ENCODE measurements at places on chromosomes 1 and 21.

DNA sequence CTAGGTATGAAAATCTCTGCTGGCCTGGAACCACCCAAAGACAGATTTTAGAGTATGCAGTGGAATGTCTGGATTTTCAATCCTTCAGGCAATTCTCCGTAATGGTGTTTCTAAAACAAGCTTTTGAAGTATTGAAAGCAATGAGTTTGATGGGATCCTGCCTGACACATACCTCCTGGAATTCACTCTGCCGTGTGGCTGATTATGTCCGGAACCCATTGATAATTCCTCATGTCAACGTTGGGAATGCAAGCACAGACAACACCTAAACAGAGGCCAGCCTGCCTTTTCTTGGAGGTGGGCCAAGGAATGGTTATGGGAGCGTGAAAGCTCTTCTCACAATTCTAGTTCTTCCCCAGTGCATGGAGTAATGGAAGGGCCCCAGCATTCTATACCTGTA, 168.9 kb upstream of the HMCN1 start:
- no peak for DNase-seq

DNA sequence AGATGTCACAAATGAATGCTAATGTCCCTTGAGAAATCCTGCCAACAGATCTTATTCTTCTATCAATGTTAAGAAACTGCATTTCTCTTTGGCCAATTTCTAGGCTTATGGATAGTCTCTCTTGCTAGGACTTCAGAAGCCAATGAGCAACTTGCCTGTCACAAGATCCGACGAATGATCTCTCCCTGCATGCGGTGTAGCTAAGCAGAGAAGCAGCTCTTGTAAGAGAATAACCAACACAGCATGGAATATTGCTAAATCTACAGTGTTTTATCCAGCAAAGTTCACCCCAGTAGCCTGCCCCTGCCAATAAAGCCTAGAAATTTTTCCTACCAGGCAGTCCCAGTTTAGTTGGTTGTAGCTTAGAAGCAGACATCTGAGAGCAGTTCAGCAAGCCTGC, 2.1 kb upstream of the SLC44A5 start:
- DNase-seq: no peak

DNA sequence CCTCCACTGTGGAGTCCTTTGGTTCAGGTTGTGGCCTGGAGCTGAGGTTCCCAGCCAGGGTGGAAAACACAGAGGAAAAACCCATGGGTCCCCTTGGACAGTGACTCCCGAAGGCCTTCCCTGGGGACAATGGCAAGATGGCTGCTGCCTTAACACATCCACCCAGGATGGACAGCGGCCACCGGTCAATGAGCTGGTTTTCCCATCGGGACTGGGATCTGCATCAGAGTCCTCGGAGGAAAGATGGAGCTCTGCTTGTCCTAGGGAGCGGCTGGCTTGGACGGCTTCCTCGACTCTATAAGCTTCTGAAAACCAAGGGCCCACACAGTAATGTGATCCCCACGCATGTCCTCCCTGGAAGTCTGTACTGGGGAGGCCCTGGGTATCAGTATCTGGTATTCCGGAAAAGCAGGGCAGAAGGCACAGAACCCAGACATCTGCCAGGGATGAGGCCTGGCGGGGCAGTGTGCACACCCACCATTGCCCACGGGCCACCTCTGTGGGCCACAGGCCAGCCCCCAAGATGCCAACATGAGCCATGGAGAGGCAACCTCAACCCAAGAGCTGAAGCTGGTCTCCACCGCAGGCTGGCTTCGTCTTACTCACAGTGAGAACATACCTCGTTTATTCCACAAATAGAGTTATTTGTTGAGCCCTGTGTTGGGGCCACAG, 94.7 kb upstream of the VAMP3 start:
- no peak for DNase-seq

GRCh38 chr1:55503663-55504305, 288.6 kb upstream of the USP24 start:
- DNase-seq: no peak

- DNase-seq: no peak
Observed at GRCh38 chr21:45074048-45074817, at the start of gene ADARB1. Gene ADARB1, plus strand, starts transcription at chr21:45074580. Its CDS starts 97,077 bp downstream, at chr21:45171657.

GRCh38 chr1:164673584-164674214, 114.7 kb downstream of the PBX1 start:
- no peak for DNase-seq

GRCh38 chr1:203207751-203208150, 21.2 kb upstream of the CHI3L1 start:
- DNase-seq: no peak

GRCh38 chr21:15219894-15220293, 155.1 kb upstream of the NRIP1 start:
- no peak for DNase-seq

DNA sequence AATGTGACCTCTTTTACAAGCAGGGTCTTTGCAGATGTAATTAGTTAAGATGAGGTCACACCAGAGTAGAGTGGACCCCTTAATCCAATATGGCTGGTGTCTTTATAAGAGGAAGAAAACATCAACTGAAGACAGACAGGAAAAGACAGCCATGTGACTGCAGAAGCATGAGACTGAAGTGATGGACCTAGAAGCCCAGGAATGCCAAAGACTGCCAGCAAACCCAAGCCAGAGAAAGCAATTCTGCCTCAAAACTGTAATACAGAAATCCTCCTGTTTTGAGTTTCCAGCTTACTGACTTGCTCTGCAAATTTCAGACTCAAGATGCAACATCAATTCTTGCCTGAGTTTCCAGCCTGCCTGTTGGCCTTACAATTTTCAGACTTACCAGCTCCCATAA, 17.3 kb downstream of the ENAH start:
- DNase-seq: no peak

GRCh38 chr1:153795934-153796785, 21.0 kb downstream of the SLC27A3 start:
- no peak for DNase-seq

DNA sequence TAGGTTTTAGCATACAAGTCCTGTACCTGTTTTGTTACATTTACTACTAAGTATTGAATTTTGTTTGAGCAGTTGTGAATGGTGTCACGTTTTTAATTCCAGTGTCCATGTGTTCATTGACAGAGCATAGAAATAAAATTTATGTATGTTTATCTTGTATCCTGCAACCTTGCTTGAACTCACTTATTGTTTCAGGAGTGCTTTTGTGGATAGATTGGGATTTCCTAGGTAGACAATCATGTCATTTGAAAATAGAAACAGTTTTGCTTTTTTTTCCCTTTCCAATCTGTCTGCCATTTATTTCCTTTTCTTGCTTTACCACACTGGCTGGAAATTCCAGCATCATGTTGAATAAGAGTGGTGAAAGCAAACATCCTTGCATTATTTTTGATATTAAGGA, 15.0 kb upstream of the ABCG1 start:
- DNase-seq: no peak

- no peak for DNase-seq
Observed at GRCh38 chr1:154497026-154497806, 4.8 kb upstream of the TDRD10 start.

DNA sequence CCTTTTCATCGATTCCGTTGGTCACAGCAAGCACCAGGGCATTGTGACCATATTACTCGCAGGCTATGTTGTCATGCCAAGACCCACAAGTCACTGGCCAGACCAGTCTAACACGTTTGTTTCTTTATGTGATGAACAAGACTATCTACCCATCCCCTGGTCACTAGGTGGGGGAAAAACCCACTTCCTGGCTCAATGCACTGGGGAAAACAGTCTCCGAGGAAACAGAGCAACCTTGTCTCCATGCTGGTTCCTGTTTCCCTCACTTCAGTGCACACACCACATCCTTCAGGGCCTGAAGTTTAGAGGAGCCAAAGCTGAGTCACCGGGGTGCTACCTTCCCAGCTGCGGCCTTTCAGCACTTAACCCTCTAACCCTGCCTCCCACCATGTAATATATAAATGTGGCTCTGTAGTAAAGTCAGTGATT, 20.9 kb downstream of the ERICH3 start:
- DNase-seq: no peak

DNA sequence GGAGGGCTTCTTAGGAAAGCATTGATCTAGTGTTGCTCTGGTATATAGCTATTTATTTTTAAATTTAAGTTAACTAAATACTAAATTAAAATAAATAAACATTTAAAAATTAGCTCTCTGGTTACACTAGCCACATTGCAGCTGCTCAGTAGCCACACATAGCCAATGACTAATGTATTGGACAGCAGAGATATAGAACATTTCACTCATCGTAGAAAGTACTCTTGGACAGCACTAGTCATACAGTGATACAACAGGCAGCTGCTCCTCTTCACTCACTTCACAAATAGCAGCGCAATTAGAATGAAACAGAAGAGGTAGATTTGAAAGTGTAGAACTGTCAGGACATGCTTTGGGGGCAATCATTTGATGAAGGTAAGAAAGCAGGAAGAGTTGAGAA, 245.4 kb downstream of the PBX1 start:
- no peak for DNase-seq

- DNase-seq: no peak
Observed at GRCh38 chr1:203289281-203289981, 15.9 kb upstream of the BTG2 start.

GRCh38 chr1:55197099-55197498, 18.1 kb downstream of the USP24 start:
- DNase-seq: no peak

- DNase-seq: no peak
Observed at GRCh38 chr1:3729594-3730542, 22.4 kb upstream of the CCDC27 start.

DNA sequence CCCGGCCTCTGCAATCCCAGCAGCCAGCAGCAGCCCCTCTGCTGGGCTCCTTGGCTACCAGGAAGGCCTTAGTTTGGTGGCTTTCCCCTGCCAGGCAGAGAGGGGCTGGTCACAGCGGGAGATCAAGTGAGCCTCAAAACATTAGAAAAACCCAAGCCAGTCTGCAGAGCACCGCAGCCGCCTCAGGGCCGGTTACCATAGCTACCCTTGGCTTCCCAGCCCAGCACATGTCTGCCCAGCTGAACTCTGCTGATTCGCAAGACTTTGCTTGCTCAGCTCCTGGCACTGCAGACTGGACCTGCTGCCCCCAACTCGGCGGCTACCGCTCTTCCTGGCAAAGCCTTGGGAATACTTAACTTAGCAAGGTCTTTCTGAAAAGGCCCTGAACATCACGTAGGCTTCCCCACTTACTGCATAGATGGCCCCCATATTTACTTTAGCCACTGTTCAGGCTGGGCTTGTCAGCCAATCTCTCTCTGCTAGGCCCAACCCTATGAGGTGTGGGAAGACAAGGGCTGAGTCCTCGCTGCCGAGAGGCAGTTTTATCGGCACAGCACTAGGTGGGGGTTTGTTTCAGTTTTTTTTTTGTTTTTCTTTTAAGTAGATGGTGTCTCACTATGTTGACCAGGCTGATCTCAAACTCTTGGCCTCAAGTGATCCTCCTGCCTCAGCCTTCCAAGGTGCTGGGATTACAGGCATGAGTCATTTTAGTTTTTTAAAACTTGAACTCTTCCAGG, 28.6 kb upstream of the PLEKHG5 start:
- DNase-seq: peak; percentile 29

- DNase-seq: no peak
Observed at GRCh38 chr1:83554174-83554573, 444.8 kb downstream of the TTLL7 start.

- no peak for DNase-seq
Observed at GRCh38 chr1:165635823-165636222, 4.8 kb downstream of the MGST3 start.

DNA sequence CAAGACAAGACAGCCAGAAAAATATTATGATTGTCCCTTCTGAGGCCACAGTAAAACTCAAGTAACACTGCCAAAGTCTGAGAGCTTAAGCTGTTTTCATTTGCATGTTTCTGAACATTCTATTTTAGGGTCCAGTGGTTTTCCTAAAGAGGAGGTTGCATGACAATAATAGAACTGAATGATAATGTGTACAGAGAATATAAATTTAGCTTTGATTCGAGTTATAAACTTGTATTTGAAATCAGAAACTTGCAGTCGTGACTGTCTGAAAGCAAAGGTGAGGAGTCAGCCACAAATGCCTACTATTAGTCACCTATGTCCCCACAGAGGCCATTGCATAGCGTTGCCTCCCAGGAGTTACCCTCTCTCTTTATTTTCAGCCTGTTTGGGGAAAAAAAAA, 363.1 kb upstream of the ADGRL2 start:
- no peak for DNase-seq
